ENCODE measurements at places on chromosomes 13 and 19. TPM values are rescaled to one million over a fixed set of nuclear protein-coding genes. Genes with fewer than 3 reads are reported as not detected.

The IZUMO2 gene
- total RNA-seq, result 0.94 TPM

DNA sequence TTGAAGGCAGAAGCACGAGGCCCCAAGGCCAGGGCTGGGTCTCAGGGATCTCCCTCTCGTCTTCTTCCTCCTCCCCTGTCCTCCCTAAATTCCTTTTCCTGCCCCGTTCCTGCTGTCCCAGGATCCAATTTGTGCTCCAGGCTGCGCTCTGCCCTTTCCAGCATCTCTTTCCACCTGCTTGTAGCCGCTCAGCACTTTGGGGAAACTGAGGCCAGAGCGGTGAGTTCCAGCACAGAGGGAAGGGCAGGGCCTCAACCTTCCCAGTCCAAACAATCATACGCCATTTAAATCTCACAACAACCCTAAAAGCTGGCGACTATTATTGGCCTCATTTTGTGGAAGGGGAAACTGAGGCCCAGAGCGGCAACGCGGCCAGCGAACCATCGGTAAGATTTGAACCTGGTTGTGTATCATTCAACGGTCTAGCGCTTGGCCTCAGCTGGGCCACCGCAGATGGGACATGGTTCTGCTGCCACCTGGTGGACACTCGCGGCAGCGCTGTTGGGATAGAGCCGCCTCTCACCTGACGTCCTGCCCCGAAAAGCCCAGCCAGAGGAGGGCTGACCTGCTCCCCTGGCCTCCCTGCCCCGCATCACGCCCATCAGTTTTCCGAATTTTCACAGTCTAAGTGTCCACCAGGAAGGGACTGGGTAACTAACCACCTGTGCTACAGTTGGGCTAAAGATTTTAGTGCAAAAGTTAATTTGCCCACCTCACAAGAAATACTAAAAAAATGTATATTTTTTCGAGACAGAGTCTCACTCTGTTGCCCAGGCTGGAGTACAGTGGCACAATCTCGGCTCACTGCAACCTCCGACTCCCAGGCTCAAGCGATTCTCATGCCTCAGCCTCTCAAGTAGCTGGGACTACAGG lies 4.2 kb upstream of the RPL18A start:
- no peak overlapping the region for H3K27ac ChIP-seq
- H3K27me3 ChIP-seq, result no peaks in the 10 kb centered on the region
- peak; percentile 99 for DNase-seq

DNA sequence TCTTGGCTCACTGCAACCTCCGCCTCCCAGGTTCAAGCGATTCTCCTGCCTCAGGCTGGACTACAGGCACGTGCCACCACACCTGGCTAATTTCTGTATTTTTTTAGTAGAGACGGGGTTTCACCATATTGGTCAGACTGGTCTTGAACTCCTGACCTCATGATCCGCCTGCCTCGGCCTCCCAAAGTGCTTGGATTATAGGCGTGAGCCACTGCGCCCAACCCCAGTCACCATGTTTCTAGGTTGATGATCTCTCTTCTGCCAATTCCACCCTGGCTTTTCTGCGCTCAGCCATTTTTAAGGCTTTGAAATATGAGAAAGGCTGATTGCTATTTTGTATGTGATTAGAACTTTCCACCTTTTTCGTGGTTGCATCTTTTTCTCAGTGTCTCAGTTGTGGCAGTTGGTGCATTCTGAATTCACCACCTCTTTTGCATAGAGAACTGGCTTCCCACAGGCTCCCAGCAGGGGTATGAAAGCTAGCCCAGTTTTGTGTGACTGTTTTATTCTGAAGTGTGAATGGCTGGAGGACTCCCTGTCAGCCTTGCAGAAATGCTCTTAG lies 15.5 kb downstream of the CEACAM1 start:
- H3K4me1 ChIP-seq, result no peaks in the 10 kb centered on the region
- no peak overlapping the region for H3K27ac ChIP-seq
- H3K36me3 ChIP-seq, result no peaks in the 10 kb centered on the region
- no peak overlapping the region for H3K4me3 ChIP-seq
- no peaks in the 10 kb centered on the region for H3K27me3 ChIP-seq

GRCh38 chr19:40590464-40591265 lies 10.5 kb upstream of the LTBP4 start:
- no peaks in the 10 kb centered on the region for H3K4me1 ChIP-seq
- 0 out of 2 replicates have a peak, but pooled peaks cover 2% of the 10 kb centered on the region for H3K36me3 ChIP-seq
- no peak overlapping the region for H3K4me3 ChIP-seq
- no peak for DNase-seq

DNA sequence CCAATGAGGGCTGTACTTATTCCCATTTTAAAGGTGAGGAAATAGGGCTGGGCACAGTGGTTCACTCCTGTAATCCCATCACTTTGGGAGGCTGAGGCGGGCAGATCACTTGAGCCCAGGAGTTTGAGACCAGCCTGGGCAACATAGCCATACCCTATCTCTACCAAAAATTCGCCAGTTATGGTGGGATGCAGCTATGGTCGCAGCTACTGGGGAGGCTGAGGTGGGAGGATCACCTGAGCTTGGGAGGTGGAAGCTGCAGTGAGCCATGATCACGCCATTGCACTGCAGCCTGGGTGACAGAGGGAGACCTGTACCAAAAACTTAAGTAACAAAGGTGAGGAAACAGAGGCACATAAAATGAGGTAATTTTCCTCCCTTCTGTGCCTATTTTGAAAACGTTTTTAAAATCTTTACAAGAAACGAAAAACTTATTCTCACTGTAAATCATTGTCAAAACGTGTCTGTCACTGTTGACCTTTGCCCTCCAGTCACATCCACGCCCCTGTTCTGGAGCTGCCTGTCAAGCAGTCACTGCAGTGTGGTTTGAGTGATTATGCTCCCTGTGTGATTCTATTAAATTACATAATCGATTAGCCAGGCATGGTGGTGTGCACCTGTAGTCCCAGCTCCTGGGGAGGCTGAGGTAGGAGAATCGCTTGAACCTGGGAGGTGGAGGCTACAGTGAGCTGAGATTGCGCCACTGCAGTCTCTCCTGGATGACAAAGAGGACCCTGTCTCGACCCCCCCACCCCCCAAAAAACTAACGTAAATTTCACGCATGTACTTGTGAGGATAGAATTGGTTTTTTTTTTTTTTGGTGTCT lies 12.5 kb downstream of the NOP53 start:
- H3K27ac ChIP-seq, result no peak overlapping the region
- no peak for DNase-seq

The PCDH8 gene
- 1.7 TPM for total RNA-seq

The FAM216B gene
- not detected for total RNA-seq

The TGFB1 gene
- 12.2 TPM for total RNA-seq

The COX6B2 gene
- total RNA-seq, result 6.5 TPM

GRCh38 chr19:5192568-5192967 lies 148.0 kb downstream of the PTPRS start:
- peaks cover 16% of the 10 kb centered on the region for H3K4me1 ChIP-seq
- H3K4me3 ChIP-seq, result no peak overlapping the region
- H3K36me3 ChIP-seq, result no peaks in the 10 kb centered on the region
- no peak for DNase-seq
- peak overlapping the region; percentile 11 for H3K27ac ChIP-seq

GRCh38 chr19:56301886-56302620 lies 12.6 kb downstream of the ZSCAN5A start:
- no peaks in the 10 kb centered on the region for H3K4me1 ChIP-seq
- no peaks in the 10 kb centered on the region for H3K27me3 ChIP-seq
- no peak for DNase-seq
- no peaks in the 10 kb centered on the region for H3K36me3 ChIP-seq

The ZDHHC20 gene
- 89.0 TPM for total RNA-seq

DNA sequence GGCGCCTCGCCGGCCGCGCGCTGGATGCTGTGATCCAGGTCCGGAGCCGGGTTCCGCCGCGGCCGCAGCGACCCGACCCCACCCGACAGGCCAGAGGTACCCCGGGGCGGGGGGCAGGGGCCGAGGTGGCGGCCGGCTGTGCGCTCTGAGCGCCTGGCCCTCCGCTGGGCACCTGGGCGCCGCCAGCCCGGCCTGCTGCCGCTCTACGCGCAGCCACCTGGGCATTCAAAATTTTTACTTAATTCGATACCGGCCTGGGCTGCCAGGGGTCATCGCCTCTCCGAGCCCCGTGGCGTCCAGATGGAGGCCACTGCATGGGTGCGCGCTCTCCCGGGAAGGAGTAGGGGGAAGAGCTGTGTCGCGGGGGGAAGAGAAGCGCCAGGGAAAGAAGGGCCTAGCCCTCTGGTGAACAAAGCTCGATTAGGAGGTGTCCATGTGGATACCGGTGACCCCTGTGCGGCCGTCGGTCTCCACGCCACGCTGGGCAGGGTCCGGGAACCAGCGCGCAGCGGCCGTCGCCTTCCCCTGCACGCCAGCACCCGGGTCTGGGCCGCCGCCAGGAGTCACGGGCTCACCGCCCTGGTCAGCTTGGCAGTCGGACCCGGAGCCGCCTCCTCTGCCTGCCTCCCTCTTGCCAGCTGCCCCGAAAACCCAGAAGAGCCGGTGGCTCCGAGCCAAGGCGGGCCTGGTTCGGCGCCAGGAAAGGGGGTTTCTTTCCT lies 666 bp downstream of the BIVM start:
- H3K27me3 ChIP-seq, result peaks cover 10% of the 10 kb centered on the region
- peak overlapping the region; percentile 82 for H3K4me3 ChIP-seq
- H3K27ac ChIP-seq, result no peak overlapping the region
- DNase-seq, result no peak

- no peaks in the 10 kb centered on the region for H3K27me3 ChIP-seq
- no peak overlapping the region for H3K4me3 ChIP-seq
- no peak for DNase-seq
Measured at GRCh38 chr19:12133069-12133468, 7.1 kb downstream of the ZNF20 start.

The PSG7 gene
- not detected for total RNA-seq

The PLPP2 gene
- 101 TPM for total RNA-seq

- no peaks in the 10 kb centered on the region for H3K4me1 ChIP-seq
- H3K36me3 ChIP-seq, result no peaks in the 10 kb centered on the region
- H3K27ac ChIP-seq, result no peak overlapping the region
- H3K27me3 ChIP-seq, result no peaks in the 10 kb centered on the region
- no peak for DNase-seq
Measured at GRCh38 chr19:28067882-28068281, 1145.1 kb downstream of the UQCRFS1 start.

- no peak for DNase-seq
- no peak overlapping the region for H3K27ac ChIP-seq
- no peaks in the 10 kb centered on the region for H3K4me1 ChIP-seq
- H3K36me3 ChIP-seq, result no peaks in the 10 kb centered on the region
Measured at GRCh38 chr13:28357247-28357825, 137.6 kb downstream of the FLT1 start.

GRCh38 chr13:37492741-37493514 lies 105.6 kb downstream of the POSTN start:
- no peak overlapping the region for H3K27ac ChIP-seq
- no peaks in the 10 kb centered on the region for H3K36me3 ChIP-seq
- DNase-seq, result no peak
- H3K27me3 ChIP-seq, result no peaks in the 10 kb centered on the region
- no peaks in the 10 kb centered on the region for H3K4me1 ChIP-seq

- no peak overlapping the region for H3K27ac ChIP-seq
- H3K4me3 ChIP-seq, result no peak overlapping the region
- H3K27me3 ChIP-seq, result no peaks in the 10 kb centered on the region
- H3K36me3 ChIP-seq, result peaks cover 6% of the 10 kb centered on the region
Measured at GRCh38 chr13:104114101-104114500, 1047.9 kb upstream of the SLC10A2 start.

- H3K36me3 ChIP-seq, result no peaks in the 10 kb centered on the region
- no peak for DNase-seq
- H3K4me1 ChIP-seq, result no peaks in the 10 kb centered on the region
- H3K4me3 ChIP-seq, result no peak overlapping the region
- no peak overlapping the region for H3K27ac ChIP-seq
Measured at GRCh38 chr13:25292301-25292700, 5.0 kb upstream of the MTMR6 start.

DNA sequence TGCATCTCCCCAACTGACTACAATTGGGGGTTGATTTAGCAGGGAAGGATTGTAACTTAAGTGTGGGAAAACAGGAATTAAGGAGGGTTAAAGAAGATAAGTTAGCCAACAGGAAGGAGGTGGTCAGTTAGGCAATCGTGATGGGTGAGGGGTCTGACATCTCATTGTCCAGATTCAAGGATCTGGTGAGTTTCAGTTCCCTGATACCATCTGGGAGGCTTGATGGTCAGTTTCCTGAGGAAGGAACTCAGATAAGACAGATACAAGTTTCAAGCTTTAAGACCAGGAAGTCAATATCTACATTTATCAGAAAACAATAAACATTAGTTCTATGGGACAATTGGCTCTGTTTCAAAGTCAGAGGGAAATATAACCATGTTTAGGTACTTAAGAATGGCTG lies 601.8 kb downstream of the SLITRK6 start:
- H3K4me3 ChIP-seq, result no peak overlapping the region
- H3K27ac ChIP-seq, result no peak overlapping the region
- DNase-seq, result no peak
- no peaks in the 10 kb centered on the region for H3K27me3 ChIP-seq
- no peaks in the 10 kb centered on the region for H3K36me3 ChIP-seq

The GADD45GIP1 gene
- total RNA-seq, result 45.5 TPM

- H3K27ac ChIP-seq, result no peak overlapping the region
- H3K36me3 ChIP-seq, result no peaks in the 10 kb centered on the region
- DNase-seq, result no peak
- H3K4me1 ChIP-seq, result peaks cover 3% of the 10 kb centered on the region
- H3K27me3 ChIP-seq, result no peaks in the 10 kb centered on the region
- no peak overlapping the region for H3K4me3 ChIP-seq
Measured at GRCh38 chr13:40609972-40610726, 56.3 kb downstream of the FOXO1 start.

DNA sequence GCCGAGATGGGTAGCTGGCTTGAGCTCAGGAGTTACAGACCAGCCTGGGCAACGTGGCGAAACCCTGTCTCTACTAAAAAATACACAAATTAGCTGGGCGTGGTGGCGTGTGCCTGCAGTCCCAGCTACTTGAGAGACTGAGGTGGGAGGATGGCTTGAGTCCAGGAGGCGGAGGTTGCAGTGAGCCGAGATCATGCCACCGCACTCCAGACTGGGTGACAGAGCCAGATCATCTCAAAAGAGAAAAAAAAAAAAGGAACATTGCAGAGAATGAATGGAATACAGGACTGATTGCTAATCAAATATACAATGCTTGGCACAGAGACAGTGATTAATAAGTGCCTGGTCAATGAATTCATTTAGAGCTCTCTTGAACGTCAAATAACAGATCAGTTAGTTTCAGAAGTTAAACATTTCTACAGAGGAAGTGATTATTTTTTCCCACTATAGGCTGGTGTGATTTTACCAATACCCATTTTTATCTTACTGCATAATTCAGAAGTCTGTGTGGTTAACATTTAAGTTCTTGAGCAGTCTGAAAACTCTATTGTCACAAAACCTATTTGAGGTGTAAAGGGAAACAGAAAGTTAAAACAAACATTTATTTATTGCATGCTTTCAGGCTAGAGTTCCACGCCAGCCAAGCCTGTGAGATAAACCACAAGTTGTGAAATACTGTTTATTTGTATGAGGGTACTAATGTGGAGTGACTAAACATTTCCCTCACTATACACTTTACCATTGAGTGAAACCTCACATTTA lies 7.7 kb upstream of the TBC1D4 start:
- no peak overlapping the region for H3K27ac ChIP-seq
- DNase-seq, result no peak
- peaks cover 3% of the 10 kb centered on the region for H3K4me1 ChIP-seq
- no peaks in the 10 kb centered on the region for H3K36me3 ChIP-seq
- no peaks in the 10 kb centered on the region for H3K27me3 ChIP-seq

All from H1 (cell line).